Stimulated activated CD4-positive, alpha-beta T cell treated with anti-CD3 and anti-CD28 coated beads, Interleukin-12 subunit alpha, Interleukin-12 subunit beta, amount 100 ng/mL, for 4 hours (primary cell): ENCODE measurements at places on chromosomes 4 and X.

GRCh38 chr4:142124874-142125273, 488.5 kb downstream of the IL15 start:
- DNase-seq = no peak

DNA sequence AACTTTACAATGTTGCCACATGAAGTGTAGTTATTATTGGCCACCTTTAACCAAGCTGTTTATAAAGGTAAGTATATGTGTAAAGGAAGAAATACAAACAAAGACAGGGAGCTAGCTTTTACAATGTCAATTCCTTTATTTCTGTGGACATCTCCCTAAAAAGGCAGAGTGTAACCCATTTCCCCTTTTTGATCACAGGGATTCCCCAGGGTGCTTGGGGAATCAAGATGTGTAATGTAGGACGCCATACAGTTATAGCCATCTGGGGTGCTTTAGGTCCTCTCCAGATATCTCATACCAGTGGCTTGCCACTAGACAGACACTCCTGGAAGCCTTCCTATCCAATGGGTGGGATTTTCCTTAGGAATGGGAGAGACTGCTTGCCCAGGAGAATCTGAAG, 4.2 kb upstream of the CUL4B start:
- DNase-seq = no peak

DNA sequence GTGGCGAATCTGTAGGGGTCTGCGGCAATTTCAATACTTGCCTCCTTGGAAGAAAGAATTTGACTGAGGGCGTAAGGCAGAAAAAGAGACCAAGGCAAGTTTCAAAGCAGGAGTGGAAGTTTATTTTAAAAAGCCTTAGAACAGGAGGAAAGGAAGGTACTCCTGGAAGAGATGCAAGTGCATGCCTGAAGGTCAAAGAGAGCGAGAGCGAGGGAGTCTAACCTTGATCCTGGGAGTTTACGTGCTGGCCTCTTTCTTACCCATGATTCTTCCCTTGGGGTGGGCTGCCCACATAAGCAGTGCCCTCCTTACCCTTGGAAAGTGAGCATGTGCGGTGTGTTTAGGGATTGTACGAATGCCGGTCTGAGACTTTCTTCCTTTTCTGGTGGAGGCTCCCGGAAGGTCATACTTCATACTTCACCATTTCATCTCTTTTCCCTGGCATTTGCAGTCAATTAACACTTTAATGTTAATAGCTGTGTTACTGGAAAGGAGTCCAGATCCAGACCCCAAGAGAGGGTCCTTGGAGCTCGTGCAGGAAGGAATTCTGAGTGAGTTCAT, 40.0 kb downstream of the ARSD start:
- no peak for DNase-seq

- DNase-seq = no peak
Observed at GRCh38 chr4:4930677-4931076, 71.2 kb downstream of the MSX1 start.

DNA sequence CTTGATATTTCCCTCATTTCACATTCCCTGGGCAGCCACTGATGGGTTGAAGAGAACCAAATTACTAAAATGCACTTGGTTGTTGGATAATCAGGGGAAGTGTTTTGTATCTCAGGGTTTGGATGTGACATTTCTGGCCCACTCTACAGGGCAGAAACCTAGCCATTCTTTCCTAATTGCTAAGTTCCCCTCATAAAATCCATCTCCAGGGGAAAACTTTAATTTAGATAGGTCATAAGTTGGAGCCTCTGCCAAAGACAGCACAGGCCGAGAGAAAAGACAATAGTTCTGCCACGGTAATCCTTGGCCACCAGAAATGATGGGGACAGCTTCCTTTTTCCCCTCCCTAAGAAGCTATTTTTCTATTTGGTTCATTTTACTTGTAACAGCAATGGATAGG, 192.7 kb upstream of the C1QTNF7 start:
- no peak for DNase-seq

DNA sequence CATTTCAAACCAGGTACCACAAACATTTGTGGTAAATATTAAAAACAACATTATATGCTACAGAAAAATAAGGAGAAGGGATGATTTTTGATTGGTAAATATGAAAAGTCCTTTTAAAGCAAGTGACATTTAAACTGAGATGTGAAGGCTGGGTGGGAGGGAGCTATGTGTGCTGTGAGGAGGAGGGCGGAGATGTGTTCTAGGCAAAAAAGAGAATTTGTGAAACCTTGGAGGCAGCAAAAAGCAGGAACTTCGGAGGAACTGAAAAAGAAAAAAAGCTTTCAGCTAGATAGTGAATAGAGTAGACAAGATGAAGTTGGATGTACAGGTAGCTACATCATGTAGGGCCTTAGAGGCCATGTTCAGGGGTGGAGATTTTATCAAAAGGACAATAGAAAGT, 10.1 kb upstream of the ARAP2 start:
- DNase-seq = no peak

DNA sequence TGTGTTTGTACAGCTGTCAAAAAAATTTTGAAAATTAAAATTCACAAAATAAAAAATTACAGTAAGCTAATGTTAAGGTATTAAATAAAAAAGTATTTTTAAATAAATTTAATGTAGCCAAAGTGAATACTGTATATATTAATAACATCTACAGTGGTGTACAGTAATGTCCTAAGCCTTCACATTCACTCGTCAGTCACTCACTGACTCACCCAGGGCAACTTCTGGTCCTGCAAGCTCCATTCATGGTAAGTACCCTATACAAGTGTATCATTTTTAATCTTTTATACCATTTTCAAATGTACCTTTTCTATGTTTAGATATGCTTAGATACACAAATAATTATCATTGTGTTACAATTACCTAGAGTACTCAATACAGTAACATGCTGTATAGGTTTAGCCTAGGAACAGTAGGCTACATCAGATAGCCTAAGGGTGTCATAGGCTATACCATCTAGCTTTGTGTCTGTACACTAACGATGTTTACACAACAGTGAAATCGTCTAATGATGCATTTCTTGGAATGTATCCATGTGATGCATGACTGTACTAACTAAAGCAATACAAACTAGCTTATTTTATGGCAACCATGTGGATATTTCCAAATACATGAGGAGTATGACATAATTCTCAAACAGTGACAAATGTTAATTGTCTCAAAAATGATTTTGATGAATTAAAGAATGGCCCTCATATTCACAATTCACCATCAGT, 13.7 kb downstream of the DDX60 start:
- DNase-seq = no peak
